ENCODE measurements at places on chromosomes 13 and 19.

DNA sequence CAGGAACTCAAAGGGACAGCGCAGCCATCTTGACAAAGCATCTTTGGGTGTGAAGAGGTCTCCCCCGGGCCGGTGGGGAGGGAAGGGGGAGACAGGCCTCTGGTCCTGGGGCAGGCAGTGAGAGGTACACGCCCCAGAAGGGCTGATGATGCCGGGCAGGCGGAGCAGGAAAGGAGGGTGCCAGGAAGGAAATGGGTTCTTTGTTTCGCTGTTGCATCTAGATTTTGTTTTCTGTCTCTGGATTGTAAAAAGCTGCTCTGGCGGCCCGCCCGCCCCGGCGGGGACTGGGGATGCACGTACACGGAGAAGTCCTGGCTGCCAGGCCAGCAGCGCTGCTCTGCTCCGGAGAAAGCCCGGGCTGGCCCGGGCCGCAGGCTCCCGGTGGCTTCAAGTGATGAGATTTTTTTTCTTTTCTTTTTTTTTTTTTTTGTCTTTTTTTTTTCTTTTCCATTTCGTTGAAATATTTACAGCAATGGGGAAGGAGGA lies 13.2 kb upstream of the ASF1B start:
- DNase-seq, result no peak

- DNase-seq, result no peak
Measured at GRCh38 chr19:12163826-12164225, 930 bp downstream of the ZNF136 start.

- no peak for DNase-seq
Measured at GRCh38 chr19:29321116-29321515, 108.2 kb upstream of the UQCRFS1 start.

- DNase-seq, result no peak
Measured at GRCh38 chr13:66803013-66803807, 426.9 kb downstream of the PCDH9 start.

GRCh38 chr19:33150852-33151518 lies 19.1 kb downstream of the WDR88 start:
- DNase-seq, result no peak

DNA sequence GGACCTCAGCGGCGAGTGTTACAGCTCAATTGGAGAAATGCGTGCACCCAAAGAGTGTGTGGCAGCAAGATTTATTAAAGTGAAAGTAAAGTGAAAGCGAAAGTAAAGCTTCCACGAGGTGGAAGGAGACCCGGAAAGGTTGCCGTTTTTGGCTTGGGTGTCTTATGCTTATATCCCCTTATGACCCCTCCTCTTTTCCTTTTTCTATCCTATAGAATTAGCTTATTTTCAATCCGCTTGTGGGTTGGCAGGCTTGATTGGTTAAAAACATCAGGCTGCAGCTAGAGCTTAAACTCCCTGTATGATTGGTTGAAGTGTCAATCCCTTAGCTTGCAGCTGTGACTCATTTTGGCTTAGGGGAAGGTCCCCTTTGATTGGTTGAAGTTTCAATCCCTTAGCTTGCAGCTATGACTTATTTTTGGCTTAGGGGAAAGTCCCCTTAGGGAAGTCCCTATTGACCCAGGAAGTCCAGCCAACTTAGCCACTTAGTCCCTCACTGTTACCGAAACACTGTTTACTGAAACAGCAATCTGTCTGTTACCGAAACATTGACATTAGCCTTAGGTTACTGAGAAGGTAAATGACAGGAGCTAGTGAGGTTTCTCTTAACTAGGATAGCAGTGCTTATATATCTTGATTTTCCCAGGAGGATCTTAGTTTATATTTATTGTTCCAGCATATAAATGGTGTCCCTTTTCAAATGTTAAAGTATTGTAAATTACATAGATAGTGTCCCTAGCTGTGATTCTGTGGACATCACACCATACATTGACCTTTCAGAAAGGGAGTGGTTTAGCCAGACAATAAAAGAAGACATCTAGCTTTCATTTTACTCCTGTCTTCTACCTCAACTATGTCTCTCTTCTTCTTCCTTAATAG lies 575.8 kb downstream of the DACH1 start:
- peak; percentile 14 for DNase-seq

DNA sequence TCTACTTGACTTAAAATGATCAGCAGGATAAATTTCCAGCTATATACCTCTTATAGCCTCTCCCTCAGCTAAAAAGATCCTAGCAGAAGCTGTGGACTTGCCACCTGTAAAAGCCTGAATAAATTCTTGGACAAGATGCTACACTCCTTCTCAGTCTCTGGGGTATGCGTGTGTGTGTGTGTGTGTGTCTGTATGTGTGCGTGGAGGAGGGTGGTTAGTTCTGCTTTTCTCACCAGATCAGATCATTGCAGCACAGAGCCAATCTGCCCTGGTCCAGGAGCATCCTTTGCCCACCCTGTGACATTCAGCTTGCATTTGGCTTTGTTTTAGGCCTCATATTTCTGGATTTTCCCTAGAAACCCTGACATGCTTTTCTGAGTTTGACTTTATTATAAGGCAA lies 438.3 kb downstream of the RFC3 start:
- no peak for DNase-seq

DNA sequence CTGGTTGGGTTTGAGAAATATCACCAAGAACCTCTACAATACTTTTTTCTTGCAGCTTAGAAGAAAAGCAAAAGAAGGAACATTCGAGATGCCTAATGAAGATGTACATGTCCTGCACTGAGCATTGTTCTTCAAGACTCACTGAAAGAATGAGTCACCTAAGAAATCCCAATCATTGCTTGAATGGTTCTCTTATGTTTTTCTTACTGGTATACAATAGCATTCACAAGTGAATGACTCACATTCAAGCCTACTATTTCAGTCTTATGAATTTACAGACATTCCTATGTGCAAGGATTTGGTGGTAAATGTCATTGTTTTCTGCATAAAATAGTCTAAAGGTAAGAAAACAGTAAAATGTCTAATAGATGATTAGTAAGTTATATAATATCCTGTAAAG lies 594.6 kb downstream of the PCDH9 start:
- DNase-seq, result peak; percentile 91

DNA sequence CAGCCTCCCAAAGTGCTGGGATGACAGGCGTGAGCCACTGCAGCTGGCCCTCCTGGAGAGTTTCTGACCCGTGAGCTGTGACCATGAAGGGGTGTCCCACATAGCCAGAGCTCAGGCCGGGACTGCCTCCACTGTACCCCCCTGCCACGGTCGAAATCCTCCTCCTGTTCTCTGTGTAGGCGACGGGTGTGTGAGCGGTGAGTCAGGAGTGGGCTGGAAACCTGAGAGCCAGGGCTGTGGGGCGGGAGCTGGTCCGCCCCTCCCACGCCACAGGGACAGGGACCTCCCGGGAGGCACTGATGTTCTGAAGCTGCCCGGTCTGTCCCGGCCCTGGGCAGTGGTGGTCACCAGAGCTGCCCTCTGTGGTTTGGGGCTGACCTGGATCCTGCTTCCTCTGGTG lies 3.9 kb downstream of the WDR18 start:
- DNase-seq, result no peak

- no peak for DNase-seq
Measured at GRCh38 chr13:48624858-48625257, 28.9 kb upstream of the CYSLTR2 start.

- DNase-seq, result no peak
Measured at GRCh38 chr19:23817519-23817918, 58.8 kb upstream of the ZNF681 start.

GRCh38 chr13:46173656-46174055 lies 8.3 kb downstream of the LCP1 start:
- DNase-seq, result no peak

- DNase-seq, result no peak
Measured at GRCh38 chr13:113403255-113404104, 39.5 kb upstream of the GRTP1 start.

DNA sequence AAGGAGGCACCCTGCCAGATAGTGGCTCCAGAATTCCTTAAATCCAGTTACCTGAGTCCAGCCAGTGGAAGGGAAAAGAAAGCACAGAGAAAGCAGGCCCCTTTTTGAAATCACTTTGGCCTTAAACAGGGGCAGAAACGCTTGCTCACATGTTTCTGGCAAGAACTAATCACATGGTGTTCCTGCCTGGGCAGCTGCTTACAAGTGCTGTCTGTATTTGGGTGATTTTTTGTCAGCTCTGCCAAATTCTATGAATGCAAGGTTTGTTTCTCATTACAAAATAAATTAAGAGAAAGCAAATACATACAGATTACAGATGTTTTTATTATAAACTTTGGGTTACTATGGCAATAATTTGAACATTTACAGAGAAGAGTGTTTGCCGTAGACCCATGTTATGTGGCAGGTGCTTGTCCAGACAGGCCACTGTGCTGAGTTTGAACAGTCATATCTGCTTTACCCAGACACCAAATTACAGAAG lies 1237.8 kb downstream of the SLITRK5 start:
- peak; percentile 69 for DNase-seq

GRCh38 chr19:41449079-41449864 lies 6.3 kb downstream of the ERICH4 start:
- no peak for DNase-seq

GRCh38 chr13:47594833-47595232 lies 406.2 kb downstream of the SUCLA2 start:
- no peak for DNase-seq

DNA sequence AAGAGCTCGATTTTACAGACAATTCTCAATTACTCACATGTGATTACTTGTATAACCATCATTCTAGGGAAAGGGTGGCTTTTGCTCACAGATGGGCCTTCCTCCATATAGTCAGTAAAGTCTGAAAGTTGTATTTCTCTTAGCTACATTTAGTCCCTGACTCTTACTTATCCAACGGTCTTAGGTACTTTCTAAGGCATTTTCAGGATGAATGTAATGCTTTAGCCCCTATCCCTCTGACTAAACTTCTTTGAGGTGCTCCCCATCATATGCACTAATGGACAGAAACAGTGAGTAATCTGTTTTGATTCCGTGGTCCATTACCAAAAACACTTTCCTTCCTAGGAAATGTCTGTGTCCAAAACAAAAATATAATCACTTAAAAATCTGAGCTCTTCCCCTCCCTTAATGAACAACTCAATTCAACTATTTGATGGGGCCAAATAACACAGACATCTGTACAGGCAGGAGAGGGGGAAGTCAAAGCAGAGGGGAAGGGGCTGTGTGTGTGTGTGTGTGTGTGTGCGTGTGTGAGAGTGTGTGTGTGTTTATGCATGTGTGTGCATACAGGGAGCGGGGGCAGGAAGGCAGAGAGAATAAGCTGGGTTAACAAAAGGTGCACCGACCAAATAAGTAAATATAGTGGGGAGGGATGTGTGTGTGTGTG lies 84.9 kb downstream of the USP12 start:
- DNase-seq, result no peak

DNA sequence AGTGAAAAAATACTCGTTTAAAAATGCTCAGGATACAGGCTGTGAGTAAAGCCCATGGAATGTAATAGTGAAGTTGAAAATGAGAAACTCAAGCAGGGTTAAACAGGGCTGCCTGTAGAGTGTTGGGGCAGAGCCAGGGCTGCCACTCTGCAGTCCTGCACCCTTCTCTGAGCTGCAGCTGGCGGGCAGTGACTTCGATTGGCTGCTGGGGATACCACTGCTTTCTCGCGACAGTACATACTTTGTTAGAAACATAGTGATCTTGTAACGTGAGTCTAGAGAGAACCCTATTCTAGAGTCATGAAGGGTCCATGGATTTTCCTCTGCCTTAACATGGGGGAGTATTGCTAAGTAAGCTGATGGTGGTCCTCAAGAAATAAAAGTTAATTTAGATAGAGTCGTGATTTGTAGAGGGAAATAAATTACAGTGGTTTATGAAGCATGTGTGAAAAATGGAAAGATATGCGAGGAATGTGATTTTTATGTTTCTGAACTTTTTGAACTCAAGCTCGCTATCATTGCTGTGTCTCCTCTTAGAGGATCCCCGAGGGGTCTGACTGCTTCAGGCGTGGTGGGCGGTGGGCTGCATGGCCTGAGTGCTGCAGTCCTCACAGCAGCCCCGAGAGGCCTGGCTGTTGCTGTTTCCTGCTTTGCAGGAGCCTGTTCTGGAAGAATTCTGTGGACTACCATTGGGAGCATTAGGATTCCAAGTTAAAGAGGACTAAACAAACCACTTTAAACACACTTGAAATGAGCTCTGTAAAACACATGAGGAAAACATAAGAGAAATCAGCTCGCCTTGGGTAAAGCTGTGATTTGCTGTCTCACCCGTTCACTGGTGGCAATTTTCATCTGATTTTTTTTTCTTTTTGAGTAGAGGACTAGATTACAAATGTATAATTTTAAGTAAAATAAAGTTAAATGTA lies 95.7 kb downstream of the ARHGEF7 start:
- peak; percentile 63 for DNase-seq

DNA sequence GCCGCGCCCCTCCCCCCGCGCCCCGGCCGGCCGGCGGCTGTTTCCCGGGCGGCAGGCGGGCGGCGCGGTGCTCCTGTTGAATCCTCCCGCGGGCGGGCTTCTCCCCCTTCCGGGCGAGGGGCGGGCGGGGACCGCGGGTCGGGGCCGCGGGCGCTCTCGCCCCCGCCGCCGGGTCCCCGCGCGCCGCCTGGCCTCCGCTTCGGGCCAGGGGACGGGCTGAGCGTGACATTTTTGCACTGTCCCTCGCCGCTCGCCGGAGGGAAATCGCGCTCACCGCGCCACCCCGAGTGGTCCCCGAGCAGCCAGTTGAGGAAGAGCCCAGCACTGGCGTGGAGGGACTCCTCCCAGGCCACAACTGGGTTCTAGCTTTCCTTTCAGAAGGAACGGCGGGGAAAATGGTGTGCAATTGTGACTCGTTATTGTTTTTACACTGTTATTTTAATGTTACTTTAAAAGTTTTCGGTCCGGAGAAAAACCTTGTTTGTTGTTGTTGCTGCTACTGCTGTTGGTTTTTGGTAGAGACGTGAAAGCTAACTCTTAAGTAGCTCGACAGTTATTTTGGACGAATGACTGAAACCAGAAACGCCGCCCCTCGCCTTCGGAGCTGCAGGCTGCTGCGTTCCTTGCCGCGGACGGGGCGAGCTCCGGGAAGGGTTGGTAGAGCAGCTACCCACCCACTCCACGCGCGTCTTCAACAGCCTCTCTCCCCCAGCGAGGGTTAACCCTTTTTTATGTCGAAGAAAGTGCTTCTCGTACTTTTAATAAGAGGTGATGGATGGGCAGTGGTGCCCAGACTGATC lies 959 bp downstream of the PDS5B start:
- peak; percentile 55 for DNase-seq

- no peak for DNase-seq
Measured at GRCh38 chr13:81957121-81957520, 1616.2 kb upstream of the SPRY2 start.

GRCh38 chr19:3066482-3067049 lies 4.3 kb upstream of the TLE5 start:
- no peak for DNase-seq

GRCh38 chr13:75766636-75767035 lies 130.5 kb downstream of the LMO7 start:
- no peak for DNase-seq

Data from foreskin keratinocyte (primary cell).